ENCODE measurements at places on chromosomes 6 and 20. TPM values are rescaled to one million over a fixed set of nuclear protein-coding genes. Genes with fewer than 3 reads are reported as not detected.

DNA sequence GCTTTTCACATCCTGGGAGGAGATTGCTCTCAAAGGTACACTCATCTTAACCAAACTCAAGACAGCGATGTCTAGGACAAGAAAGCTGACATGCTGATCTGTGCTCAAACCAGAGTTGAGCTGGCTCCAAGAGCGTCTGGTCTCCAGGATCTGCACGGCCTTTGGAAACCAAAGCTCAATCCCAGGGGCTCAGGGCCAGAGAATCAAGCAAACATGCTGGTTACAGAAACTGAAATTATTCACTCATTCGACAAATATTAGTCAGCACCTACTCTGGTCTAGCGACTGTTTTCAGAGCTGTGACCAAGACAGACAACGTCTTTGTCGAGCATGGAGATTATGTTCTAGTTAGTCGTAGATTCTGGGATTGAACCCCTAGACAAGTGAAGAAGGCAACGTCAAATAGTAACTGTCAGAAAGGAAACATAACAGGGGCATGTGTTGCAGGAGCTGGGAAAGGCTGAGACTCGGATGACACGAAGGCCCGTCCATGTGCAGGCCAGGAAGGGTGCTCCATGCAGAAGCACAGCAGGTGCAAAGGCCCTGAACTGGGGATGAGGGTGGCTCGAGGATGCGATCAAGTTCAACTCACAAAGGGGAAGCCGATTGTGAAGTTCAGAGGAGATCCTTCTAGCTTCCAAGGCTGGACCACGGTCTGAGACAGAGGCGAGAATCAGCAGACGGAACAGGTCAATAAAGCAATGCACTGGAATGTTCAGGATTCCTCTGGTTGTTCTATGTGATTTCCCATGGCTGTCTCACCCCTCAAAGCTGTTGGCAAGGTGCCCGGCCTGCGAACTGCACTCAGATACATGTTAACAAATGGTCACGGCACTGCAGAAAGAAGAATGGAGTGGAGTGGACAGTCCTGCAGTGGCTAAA, 12.5 kb upstream of the PCK1 start:
- DNase-seq, result no peak

- no peak for DNase-seq
These were observed 11.5 kb downstream of the GNL1 start for GRCh38 chr6:30544666-30545272.

- DNase-seq, result no peak
These were observed 11.5 kb downstream of the ATXN1 start for GRCh38 chr6:16749516-16750485.

The PDE7B gene
- 5.1 TPM for total RNA-seq

DNA sequence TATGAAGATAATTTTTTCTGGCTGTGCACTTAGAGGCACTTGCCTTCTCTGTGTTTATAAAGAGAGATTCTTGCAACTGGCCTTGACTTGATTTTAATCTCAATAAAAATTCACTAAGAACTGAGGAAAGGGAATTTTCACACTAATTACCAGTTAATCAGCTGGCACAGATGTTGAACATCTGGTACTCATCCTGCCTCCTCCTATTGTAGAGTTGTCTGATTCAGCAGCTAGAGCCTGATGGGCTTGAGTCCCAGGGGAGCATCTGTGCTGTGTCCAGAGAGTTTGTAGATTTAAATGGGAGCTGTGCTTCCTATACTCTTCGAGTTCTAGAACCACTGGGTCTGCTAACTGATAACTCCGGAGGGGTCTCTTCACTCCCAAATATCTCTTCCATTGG, 284.4 kb upstream of the RNF24 start:
- DNase-seq, result no peak

- no peak for DNase-seq
These were observed 167.8 kb downstream of the LRFN2 start for GRCh38 chr6:40419377-40419776.

GRCh38 chr20:32858189-32858588, 534 bp upstream of the EFCAB8 start:
- DNase-seq, result no peak

DNA sequence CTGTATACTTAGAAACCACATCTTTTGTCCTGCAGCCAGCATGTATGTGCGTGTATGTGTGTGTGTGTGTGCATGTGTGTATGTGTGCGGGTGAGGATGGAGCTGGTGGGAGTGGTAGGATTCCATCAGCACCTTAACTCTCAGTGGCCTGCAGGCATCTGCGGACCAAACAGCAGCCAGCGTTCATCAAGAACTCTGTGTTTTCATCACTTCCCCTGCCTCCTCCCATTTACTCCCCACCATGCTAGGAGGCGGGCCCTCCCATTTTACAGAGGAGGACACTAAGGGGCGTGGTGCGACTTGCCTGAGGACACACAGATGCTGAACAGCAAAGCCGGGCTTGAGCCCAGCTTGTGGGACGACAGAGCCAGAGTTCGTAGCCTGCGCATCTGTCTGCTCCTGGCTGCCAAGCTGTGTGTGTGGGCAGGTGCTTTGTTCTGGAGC, 8.9 kb downstream of the VSTM2L start:
- DNase-seq, result no peak

The GHRH gene
- total RNA-seq, result 3.9 TPM

DNA sequence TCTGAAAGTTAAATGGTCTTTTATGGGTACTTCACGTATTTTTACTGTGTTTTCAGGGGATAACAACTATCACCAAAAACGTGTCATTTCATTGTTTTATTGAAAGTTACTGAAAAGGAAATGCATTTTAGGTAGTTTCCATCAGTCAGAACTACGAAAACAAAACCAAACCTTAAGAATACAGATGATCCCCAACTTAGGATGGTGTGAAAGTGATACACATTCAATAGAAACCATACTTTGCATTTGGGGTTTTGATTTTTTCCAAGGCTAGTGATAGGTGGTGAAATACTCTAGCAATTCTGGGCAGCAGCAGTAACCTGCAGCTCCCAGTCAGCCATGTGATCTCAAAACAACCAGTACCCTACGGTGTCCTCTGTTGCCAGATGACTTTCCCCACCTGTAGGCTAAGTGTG, 25.9 kb upstream of the EFHC1 start:
- DNase-seq, result no peak

DNA sequence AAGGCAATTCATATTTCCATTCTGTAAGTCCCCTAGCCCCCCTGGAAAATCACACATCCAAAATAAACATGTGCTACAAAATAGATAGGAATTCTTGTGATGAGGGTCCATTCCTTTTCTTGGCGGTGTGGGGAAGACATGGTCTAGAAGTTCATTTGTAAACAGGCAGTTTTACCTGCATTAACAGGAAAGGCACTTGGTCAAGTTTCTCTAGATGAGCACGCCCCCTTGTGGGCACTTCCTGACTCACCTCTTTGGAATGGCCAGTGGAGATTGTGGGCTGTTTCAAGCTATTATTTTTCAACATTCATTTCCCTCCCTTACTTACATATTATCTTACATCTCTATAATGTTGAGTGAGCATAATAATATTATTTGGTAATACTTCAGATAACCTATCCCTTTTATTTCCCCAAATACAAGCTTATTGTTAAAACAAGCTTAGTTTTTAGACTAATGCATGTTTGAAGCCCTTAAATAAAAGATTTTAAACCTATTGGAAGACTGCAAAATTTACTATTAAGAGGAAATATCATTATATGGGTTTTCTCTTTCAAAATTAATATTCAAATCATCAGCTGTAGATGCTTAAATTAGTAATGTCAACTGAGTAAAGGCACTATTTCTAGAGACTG, 92.1 kb downstream of the TASP1 start:
- DNase-seq, result peak; percentile 84

The RGL2 gene
- 128 TPM for total RNA-seq

DNA sequence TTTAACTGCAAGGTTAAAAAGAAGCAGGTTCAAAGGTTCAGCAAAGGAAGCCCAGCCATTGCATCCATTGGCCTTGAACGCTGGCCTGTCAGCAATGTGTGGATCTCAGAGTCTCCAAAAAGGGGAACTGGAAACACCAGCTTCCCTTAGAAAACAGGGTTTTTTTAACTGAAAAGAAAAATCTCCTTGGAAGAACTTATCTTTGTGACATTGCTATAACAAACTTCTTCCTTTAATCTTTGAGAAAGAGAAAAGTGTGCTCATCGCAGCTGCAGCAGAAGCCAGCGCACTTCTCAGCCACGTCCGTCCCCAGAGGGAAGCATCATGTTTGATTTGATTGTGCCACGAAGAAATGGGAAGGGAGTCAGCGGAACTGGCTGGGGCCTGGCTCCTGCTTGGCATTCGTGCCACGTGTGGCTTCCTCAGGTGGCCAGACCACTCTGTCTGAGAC, 215.0 kb downstream of the SYNDIG1 start:
- DNase-seq, result no peak

- DNase-seq, result no peak
These were observed 831.0 kb downstream of the TFAP2A start for GRCh38 chr6:9583753-9584352.

The SERINC1 gene
- total RNA-seq, result 82.8 TPM

The ENPP1 gene
- total RNA-seq, result 12.9 TPM

GRCh38 chr20:43720007-43720406, 6.8 kb downstream of the GTSF1L start:
- no peak for DNase-seq

- no peak for DNase-seq
These were observed 3.3 kb downstream of the MUCL3 start for GRCh38 chr6:30944051-30944450.

Data from type B pancreatic cell (in vitro differentiated cells).